ENCODE measurements at places on chromosomes 2 and 18. TPM values are rescaled to one million over a fixed set of nuclear protein-coding genes. Genes with fewer than 3 reads are reported as not detected.
A peak's percentile ranks its signal among the peaks of the same experiment; 100 is the strongest.

The FLACC1 gene
- 1.3 TPM for total RNA-seq

The MYO3B gene
- total RNA-seq = 0.63 TPM

DNA sequence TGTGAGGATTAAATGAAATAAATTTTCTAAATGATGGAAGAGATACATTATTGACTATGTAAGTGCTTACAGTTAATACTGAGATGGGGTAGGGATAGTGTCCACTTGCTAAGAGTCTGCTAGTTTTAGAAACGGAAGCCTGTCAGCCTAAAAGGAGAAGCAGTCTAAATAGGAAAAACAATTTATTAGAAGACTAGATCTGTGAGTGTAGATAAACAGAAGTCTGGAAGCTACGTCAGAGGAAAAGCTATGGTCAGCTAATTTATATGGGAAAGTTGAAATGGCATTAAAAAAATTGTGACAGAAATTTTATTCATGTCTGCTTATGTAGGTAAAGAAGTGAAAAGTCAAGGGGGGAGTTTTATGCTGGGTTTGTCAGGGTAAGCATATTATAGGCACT is 1338.4 kb upstream of the CHAC2 start:
- H3K27me3 ChIP-seq = no peaks in the 10 kb centered on the region
- no peak overlapping the region for H3K4me3 ChIP-seq
- H3K4me1 ChIP-seq = no peaks in the 10 kb centered on the region
- H3K27ac ChIP-seq = no peak overlapping the region
- H3K36me3 ChIP-seq = no peaks in the 10 kb centered on the region

GRCh38 chr2:28206762-28207161 is 185.9 kb upstream of the FOSL2 start:
- no peak overlapping the region for H3K27ac ChIP-seq
- H3K36me3 ChIP-seq = no peaks in the 10 kb centered on the region
- no peaks in the 10 kb centered on the region for H3K27me3 ChIP-seq
- DNase-seq = no peak
- no peak overlapping the region for H3K4me3 ChIP-seq

DNA sequence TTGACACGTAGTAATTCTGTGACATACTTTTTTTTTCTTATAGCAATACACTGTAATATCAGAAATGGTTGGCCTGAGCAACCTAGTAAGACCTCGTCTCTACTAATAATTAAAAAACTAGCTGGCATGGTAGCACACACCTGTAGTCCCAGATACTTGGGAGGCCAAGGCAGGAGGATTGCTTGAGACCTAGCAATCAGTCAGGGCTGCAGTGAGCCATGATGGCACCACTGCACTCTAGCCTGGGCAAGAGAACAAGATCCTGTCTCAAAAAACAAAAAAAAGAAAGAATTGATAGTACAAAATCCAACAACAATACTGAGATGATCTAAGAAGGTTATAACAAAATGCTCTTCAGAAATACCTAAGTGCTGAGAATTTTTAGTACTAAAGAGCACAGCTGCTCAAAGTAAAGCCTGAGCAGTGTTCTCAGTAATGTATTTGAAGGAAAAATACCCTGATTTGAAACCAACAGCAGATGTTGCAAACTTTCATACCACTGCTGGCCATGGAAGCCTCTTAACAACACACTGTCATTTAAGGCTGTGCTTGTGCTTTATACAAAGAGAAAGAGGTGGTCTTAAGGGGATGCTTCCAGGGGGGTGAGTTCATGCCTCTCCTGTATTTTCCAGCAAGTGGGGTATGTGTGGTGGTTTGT is 132.6 kb upstream of the CDCA7 start:
- H3K4me3 ChIP-seq = no peak overlapping the region
- H3K36me3 ChIP-seq = no peaks in the 10 kb centered on the region
- DNase-seq = no peak
- no peak overlapping the region for H3K27ac ChIP-seq
- no peaks in the 10 kb centered on the region for H3K27me3 ChIP-seq
- peaks cover 7% of the 10 kb centered on the region for H3K4me1 ChIP-seq

DNA sequence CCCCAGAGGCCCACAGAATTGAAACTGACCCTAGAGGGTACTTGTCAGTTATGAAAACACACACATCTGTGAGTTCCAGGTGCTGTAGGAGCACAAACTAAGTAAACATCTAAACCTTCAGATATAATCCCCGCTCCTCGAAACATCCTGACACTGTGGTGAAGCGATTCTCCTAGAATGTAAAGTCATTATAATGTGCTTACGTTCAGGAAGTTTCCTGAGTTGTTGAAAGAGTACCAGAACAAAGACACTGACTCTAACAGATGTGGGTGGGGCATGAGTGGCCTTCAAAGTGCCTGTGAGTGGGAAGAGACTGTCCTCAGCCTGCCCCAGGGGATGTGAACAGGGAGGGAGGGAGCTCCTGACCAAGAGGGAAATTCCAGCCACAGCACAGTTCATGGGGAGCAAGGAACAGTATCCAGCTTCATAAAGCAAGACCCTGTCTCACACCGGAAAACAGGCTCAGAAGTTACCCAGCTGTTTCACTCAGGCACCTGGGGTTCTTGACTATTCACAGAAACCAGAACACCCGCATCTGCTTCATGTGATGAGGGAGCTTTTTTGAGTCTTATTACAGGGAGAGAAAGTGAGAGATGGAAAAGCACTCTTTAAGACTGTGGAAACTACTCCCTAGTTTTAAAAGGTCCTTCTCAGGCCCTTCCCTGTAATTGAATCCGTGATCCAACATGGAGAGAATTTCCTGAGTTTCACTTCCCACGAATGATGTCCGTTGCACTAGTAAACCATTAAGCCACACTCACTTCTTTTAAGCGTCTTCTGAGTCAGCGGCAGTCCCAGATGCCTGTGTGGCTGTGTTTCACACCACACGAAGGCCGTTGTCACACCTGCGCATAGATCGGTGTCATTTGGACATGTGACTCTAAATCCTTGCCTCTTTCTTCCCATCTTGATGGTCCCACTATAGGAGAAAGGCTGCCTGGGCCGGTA is 88.6 kb upstream of the EML6 start:
- H3K4me3 ChIP-seq = no peak overlapping the region
- peaks cover 5% of the 10 kb centered on the region for H3K36me3 ChIP-seq
- peak overlapping the region; percentile 74 for H3K27ac ChIP-seq
- H3K27me3 ChIP-seq = no peaks in the 10 kb centered on the region
- peaks cover 47% of the 10 kb centered on the region for H3K4me1 ChIP-seq

DNA sequence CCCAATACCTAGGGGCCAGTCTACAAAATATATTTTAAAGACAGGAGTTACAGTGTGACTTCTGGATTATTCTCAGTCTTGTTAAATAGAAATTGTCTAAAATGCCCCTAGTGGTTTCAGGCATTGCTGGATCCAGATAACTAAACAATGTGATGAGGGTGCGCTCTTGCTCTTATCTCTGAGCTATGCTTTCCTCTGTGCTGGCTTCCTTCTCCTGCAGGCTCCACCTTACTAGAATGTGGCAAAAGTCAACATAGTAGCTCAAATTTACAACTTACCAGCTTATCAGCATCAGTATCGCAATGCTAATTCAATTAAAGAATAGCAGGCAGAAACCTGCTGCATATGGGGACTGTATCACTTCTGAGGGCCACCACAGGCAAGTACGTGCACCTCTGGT is 61.3 kb upstream of the RNU4ATAC start:
- H3K27ac ChIP-seq = no peak overlapping the region
- DNase-seq = no peak
- H3K36me3 ChIP-seq = peaks cover 11% of the 10 kb centered on the region
- peaks cover 13% of the 10 kb centered on the region for H3K4me1 ChIP-seq
- no peaks in the 10 kb centered on the region for H3K27me3 ChIP-seq
